Hematopoietic multipotent progenitor cell (in vitro differentiated cells): ENCODE measurements at places on chromosomes 5 and 9.

GRCh38 chr9:130445268-130445983 is 665 bp downstream of the ASS1 start:
- no peak for DNase-seq

DNA sequence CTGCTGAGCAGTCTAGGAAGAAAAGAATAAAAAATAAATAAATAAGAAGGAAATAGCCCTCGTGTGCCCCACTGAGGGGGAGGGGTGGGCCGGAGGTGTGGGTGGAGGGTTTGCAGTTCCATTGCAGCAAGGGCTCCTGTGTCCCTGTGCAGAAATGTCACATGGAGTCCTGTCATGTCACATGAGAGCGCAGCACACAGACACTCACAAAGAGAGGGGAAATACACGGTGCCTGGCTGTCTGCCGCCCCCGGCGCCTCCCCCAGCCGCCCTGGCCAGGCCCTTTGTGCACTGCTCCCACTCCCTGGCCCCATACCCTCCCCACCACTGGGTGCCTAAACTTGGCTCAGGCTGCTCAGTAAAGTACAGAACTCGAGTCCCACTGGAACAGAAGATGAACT is 55.6 kb upstream of the SPTLC1 start:
- no peak for DNase-seq

DNA sequence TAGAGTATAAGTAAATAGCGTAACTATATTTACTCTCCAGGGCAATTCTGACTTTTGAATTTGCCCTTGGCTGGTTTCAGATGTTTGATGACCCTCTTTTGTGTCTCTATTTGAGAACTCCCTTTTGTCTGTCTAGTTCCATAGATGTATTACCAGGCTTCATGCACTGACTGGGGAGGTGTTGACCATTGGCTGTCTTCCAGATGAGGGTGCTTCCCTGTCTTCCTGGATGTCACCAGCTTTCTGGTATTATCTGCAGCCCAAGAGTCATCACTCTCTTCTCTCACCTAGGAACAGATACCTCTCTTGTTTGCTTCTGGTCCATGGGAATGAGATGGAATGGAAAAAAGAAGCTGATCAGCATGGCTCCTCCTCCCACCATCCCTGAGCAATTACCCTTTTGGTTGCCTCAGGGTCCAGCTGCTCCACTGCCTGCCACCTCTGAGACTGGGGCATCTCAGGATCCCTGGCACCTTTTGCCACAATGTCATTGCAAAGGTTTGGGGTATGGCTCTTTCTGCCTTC is 58.7 kb upstream of the TMED7 start:
- no peak for DNase-seq

DNA sequence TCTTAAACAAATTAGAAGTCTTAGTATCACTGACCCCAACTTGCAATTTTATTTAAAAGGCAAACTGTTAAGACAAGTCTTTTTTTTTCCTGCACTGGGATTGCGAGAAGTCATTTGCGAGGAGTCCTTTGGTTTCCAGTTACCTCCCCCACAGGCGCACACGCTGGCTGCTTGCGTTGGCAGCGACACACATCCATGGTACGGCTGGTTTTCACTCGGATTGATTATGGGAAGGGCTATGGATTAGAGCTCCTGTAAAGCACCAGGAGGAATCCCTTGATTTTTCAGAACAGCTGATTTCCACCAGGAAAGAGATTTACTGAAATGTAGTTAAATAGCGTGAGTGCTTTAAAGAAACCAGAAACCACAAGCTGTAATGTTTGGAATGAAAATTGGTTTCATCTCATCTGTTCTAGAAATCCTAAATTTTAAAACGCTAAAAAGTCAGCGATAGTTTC is 737 bp downstream of the SLC1A3 start:
- peak; percentile 8 for DNase-seq

DNA sequence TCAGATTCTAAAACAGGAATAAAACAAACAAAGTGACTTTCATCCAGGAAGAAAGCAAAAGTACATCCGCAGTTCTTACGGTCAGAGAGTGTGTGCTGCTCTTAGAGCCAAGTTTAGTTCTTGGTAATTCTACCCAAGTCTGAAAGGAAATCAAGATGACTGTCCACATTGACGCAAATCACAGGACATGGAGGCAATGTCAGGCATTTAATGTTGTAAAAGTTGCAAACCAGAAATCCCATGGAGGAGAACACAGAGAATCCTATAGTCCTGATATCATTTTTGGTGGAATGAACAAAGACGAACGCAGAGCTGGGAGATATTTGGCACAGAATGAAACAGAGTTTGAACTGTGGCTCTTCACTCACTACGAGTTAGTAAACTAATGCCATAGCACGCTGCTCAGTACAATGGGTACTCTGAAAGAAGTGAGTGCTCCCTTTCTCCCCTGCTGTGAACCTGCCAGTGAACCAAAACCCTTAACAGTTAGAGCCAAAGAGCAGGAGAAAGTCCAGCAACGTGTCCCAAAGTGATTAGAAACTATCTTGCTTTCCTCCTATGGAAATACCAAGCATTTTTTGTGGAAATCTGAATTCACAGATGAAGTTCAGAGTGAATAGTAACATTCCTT is 74.3 kb downstream of the MUSK start:
- DNase-seq, result no peak
